Activated T-cell treated with anti-CD3 and anti-CD28 coated beads for 1 hour (primary cell): ENCODE measurements at places on chromosomes 3 and 15.
A peak's percentile ranks its signal among the peaks of the same experiment; 100 is the strongest.

- peak; percentile 35 for DNase-seq
Observed at GRCh38 chr3:38649500-38650247, at the start of gene SCN5A. SCN5A (minus strand) TSS chr3:38649687; CDS start chr3:38633307, 16,380 bp downstream.

GRCh38 chr15:66746231-66746605, 44.2 kb downstream of the SMAD6 start:
- DNase-seq, result no peak

DNA sequence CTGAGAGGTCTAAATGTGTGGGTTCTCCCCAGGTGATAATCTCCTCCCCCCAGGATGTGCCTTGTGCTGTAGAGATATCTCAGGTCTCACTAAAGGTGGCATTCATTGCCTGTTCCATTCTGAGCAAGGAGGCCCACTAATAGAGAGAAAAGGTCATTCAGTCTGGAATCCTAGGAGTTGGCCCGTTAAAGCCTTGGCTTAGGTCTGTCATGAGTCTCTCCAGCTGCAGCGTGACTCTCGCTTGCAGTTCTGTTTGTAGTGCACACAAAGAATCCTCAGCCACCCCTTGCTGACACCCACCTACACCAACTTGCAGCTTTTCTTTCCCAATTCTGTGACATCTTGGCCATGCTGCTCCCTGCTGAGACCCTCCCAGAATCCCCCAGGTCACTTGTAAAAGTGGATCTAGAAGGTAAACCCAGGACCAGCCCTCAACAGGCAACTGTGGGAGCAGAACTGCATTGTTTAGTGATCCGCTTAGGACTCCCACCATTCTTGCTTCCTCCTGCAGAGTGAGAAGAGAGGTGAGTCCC, 17.7 kb downstream of the MAGEF1 start:
- no peak for DNase-seq

- no peak for DNase-seq
Observed at GRCh38 chr15:80945605-80946004, 44.0 kb downstream of the MESD start.

- DNase-seq, result no peak
Observed at GRCh38 chr15:80787316-80787715, 8.1 kb downstream of the CEMIP start.

- DNase-seq, result no peak
Observed at GRCh38 chr15:90364251-90364650, 12.2 kb downstream of the ZNF774 start.

- no peak for DNase-seq
Observed at GRCh38 chr3:133821767-133822638, 16.4 kb downstream of the SRPRB start.
